Kidney capillary endothelial cell (primary cell): ENCODE measurements at places on chromosomes 2 and 18.

DNA sequence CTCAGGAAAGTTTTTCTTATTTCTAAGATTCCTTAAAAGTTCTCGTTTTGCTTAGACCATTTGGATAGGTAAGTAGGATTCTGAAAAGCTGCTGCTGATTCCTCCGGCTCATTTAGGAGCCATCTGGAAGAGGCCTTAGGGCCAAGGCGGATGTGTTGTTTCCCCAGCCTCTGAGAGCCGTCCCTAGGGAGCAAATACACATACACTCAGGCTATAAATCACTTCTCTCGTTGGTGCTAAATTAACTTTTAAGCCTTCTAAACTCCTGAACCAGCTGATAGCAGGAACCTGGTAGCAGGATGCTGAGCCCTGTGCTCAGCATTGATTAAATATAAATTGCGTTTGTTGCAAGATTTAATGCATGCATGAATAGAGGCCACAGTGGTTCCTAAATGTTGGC, 109.8 kb downstream of the ADCYAP1 start:
- no peak for DNase-seq

GRCh38 chr2:23592898-23593751, 208.1 kb downstream of the KLHL29 start:
- no peak for DNase-seq

GRCh38 chr2:150549381-150549780, 61.9 kb upstream of the RND3 start:
- peak; percentile 89 for DNase-seq

DNA sequence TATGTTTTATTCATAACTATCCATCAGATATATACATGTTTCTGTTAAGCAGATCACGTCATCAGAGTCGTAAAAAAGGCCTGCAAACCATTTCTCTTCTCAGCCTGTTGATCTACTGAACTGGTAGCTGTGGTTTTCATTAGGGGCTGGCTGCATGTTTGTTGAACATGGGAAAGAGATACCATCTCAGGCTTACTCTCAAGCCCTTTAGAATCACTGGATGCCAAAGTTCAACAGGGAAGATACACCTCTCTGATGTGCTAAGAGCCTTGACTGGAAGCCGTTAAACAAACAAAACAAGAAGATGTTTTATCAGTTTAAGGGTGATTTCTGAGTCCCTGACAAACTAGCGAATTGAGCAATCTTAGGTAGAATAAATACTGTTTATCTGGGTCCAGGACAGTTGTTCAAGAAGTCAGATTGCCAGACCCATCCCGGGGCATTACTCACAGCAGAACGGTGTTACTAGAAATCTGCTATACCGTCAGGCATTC, 94.5 kb upstream of the LMAN1 start:
- no peak for DNase-seq

- DNase-seq = no peak
Measured at GRCh38 chr2:134728163-134728562, 9.4 kb upstream of the TMEM163 start.

DNA sequence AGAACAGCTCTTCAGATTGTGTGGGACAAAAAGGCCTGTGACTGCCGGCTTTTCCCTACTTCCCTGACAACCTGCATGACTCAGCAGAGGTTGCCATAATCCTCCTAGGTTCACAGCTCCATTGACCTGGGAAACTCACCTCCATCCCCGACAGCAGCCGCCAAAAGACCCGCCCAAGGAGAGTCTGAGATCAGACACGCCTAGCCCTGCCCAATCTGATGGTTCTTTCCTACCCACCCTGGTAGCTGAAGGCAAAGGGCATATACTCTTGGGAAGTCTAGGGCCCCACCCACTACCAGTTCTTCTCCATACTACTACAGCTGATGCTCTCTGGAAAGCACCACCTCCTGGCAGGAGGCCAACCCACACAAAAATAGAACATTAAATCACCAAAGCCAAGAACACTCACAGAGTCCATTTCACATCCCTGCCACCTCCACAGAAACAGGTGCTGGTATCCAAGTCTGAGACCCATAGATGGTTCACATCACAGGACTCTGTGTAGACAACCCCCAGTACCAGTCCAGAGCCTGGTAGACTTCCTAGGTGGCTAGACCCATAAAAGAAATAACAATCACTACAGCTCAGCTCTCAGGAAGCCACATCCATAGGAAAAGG, 140.6 kb downstream of the NETO1 start:
- no peak for DNase-seq

- DNase-seq = no peak
Measured at GRCh38 chr2:192932376-192932775, 737.6 kb upstream of the TMEFF2 start.

GRCh38 chr2:133303150-133303549, 265.1 kb downstream of the NCKAP5 start:
- DNase-seq = no peak

- DNase-seq = no peak
Measured at GRCh38 chr2:96522304-96523203, 14.0 kb upstream of the ARID5A start.

DNA sequence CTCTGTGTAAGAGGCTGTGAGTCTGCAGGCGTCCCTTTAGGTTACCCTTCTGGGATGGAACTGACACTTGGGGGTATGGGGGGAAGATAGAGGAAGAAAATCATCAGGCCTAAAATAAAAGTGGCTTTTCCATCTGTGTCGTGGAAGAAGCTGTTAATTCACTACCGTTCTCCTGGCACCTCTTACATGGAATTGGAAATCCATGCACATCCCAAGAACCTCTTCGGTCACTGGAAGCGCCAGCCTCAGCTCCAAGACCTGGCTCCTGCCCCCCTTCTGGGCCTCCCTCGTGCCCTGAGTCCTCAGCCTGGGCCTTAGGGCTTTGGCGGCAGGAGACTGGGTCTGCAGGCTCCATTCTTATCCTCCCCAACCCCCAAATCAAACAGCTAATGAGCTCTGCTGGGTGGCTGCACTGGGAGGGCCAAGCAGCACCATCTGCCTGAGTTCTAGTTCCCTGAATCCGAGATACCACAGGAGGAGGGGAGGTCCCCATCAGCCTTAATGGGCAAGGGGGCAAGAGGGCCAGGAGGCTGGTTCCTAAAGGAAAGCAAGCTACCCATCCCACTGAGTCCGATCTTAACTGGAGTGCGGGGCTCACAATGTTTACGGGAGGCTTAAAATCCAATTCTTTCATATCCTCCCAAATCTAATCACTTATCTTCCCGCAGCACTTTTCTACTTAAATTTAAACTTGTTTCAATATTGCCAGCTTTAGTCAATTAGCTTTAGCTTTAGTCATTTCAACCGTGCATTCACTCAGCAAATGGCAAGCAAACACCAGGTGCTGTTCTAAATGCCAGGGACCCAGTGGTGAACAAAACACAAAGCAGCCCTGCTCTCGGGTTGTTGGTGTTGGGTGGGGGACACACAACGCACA, 52.8 kb downstream of the FAM178B start:
- no peak for DNase-seq

- DNase-seq = no peak
Measured at GRCh38 chr2:160005908-160006307, 56.5 kb downstream of the PLA2R1 start.

DNA sequence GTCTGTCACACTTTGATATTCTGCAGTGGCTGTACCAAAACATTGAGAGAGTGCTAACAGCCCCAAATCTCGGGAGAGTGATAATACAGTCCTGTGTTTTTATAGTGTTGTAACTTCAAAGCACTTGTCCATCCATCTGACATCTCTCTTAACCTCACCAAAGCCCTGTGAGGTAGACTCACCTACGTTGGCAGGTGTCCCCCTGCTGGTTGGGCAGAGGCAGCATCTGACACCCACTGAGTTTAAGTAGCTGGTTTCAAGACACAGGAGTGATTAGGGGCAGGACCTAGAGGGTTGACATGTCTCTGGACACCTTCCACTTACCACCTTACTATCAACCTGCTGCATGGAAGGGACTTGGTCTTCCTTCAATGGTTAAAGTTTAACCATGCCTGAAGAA, 22.9 kb downstream of the COLEC12 start:
- DNase-seq = no peak

DNA sequence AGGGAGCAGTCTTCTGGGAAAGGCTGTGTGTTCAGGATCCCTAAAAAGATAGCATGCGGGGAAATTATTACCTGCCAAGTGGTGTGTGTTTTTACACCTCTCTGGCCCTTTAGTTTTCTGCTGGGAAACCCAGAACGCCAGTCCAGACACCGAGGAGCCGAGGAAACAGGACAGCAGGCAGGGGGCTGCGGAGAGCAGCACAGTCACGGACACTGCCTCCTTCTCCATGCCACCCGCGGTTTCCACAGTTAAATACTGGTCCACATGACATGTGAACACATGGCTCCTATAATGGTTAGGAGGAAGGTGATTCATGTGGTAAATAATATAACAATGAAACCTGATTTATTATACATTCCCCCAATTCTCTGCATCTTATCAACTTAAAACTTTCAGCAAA, 20.4 kb downstream of the CNOT11 start:
- DNase-seq = no peak

DNA sequence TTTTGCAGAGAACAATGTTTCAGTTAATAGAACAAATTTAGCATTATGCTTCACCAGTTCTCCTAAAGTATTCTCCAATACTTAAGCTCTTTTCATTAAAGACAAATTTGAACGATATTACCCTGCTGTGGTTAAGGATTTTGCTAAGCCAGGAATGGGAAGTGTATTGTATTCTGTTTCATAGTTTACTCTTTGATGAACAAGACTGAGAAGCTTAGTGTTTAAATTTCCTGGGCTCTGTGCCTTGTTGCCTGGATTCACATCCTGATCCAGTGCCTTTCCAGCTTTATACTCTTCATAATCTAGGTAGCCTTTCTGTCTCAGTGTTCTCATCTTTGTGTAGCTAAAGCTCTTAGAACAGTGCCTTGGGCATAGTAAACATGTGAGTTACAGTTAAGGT, 58.6 kb upstream of the GLS start:
- DNase-seq = no peak

DNA sequence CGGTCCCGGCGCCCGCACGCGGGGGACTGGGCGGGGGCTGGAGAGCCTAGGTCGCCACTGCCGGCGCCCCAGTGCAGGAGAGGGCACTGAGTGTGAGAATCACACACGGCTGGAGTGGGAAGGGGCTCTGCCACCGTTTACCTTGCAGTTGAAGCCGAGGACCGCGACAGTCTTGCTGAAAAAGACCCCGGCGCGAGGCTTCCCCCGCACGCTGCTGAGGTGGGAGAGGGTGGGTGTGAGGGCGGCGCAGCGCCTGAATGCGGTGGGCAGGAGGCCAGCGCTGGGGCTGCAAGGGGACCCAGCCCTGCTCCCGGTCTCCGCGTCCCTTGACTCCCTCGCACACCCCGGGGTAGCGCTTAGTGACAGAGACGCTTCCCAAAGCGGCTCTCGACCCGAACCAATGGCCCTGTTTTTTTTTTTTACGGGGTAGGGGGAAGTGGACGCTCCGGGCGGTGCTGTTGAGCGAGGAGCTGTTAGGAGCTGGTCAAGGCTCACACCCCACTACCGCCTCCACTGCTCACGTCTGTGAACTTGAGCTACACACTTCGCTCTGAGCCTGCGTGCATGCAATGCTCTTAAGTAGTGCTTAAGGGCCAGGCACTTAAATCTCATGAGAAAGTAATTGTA, 794 bp downstream of the NOTO start:
- DNase-seq = no peak

DNA sequence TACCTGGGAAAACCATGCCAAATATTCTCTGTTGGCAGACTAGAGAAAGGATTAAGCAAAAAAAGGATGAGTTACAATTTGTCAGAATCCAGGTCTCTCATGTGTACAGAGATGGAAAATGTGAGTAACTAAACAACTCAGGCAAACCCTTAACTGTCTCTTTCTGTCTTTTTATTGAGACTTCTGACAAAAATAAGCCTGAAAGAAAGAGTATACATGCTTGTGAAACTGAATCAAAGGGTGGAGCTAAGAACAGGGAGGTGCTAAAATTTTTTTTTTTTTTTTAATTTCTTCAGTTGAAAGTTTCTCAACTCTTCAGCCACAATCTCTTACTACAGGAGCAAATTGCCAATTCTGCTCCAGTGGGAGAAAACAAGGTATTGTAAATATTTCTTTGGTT, at the start of gene SERPINB10:
SERPINB10 (plus strand) TSS at position 295 of the 400 bp plus-strand sequence. CDS start 7,553 bp downstream, outside the sequence.
- no peak for DNase-seq

DNA sequence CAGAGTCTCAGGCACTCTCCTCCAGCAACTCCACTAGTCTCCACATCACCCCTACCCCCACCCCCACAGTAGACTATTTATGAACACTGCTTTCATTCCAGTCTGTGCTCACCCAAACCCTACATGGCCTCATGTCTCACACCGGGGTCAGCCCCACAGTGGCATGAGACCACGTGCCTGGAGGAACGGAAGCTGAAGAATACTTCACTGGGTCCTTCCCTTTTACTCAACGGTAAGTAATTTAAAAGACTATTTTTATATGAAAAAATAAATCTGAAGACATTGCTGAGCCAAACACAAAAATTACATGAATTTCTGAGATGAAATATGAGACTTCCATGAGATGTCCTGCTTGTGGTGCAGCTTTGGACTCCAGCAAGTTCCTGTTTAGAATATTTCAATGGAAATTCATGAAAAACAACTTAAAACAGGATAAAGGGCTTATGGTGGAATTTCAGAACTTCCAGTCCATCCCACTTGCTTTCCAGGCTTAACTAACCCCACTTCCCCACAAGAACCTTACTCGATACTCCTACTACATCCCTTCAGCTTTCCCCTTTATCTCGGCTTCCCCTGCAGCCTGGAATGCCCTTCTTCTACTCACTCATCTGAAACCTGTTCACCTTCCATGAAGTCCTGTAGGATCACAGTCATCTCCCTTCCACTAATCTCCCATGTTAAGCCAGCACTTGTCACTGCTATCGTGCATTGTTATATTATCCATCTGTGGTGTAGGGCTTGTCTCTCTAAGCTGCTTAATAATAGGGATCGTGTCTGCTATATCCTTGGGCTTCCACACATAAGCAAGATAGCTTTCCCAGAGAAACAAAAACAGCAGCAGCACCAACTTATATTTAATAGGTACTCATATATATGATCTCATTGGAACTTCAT, 47.9 kb downstream of the SLC14A1 start:
- no peak for DNase-seq

DNA sequence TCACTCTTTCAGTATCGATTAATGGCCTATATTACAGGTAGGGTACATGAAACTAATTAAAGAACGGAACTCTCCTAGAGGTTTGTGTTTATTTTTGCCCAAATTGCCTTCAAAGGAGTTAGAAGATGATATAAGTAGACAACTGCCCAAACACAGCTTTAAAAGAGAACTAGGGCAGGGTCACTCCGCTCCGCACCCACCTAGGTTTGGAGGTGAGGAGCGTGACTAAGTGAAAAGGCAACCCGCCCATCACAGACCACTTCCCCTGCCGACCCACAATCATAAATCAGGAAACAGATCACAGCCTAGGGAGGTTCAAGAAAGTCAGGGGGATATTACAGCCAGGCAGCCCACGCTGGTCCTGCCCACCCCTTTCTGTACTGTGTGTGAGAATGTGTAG, 166.7 kb downstream of the C1D start:
- DNase-seq = no peak

GRCh38 chr2:72806280-72806945, 19.4 kb downstream of the EXOC6B start:
- DNase-seq = no peak

GRCh38 chr2:241854342-241855244, 4.1 kb downstream of the PDCD1 start:
- no peak for DNase-seq
